ENCODE measurements at places on chromosomes 13 and 19. TPM values are rescaled to one million over a fixed set of nuclear protein-coding genes. Genes with fewer than 3 reads are reported as not detected.

CLDND2 gene
- total RNA-seq = 12.5 TPM

ZNF284 gene
- total RNA-seq = 0.39 TPM

CEACAM7 gene
- not detected for total RNA-seq

PEAK3 gene
- not detected for total RNA-seq

SIGLEC8 gene
- total RNA-seq = not detected

PSG5 gene
- total RNA-seq = 0.54 TPM

PTGIR gene
- 0.09 TPM for total RNA-seq

NUCB1 gene
- 199 TPM for total RNA-seq

SLC25A23 gene
- 15.2 TPM for total RNA-seq

SLC8A2 gene
- total RNA-seq = 0.32 TPM

ZNF850 gene
- total RNA-seq = 0.68 TPM

PLEKHF1 gene
- 11.4 TPM for total RNA-seq

TRPC4 gene
- total RNA-seq = 0.01 TPM

CYP2A7 gene
- total RNA-seq = not detected

LRRC63 gene
- total RNA-seq = not detected

ZNF823 gene
- total RNA-seq = 2.3 TPM
